Eye (tissue), 1 donor: ENCODE measurements at places on chromosomes 13 and 19.

DNA sequence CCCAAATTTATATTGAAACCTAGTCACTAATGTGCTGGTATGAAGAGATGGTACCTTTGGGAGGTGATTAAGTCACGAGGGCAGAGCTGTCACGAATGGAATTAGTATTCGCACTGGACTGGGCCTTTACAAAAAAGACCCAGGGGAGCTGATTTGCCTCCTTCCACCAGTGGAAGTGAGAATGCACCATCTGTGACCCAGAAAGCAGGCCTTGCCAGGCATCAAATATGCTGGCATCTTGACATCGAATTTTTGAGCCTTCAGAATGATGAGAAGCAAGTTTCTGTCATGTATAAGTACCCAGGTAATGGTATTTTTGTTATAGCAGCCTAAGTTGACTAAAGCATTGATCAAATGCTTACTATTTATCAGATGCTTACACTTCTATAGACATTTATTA lies 373.6 kb downstream of the FGF14 start:
- no peak for DNase-seq

DNA sequence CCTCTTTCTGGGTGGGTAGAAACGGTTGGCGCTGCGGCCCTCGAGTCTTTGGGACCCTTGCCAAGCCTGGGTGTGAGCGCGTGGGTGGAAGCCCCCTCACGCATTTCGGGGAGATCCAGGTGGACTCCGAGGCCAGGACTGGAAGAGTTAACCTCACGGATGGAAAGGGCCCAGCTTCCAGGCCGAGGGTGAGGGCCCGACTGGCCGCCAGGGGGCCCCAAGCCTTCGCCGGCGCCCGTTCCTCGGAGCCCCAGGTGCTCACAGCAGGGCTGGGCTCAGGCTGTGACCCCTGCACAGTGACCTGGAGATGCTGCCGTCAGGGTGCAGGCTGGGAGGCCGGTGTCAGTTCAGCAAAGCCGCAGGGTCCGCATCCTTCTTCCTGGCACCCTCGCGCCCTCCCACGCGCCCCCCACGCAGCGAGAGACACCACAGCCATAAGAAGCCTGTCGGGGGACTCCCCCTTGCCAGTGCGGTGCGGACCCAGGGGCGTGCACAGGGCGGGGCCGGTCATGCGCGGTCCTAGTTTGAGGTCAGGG lies 34.2 kb upstream of the TMEM255B start:
- peak; percentile 92 for DNase-seq

- no peak for DNase-seq
Observed at GRCh38 chr13:46899801-46900200, 2.9 kb upstream of the HTR2A start.

- DNase-seq: no peak
Observed at GRCh38 chr13:23771552-23771951, 117.6 kb downstream of the MIPEP start.

DNA sequence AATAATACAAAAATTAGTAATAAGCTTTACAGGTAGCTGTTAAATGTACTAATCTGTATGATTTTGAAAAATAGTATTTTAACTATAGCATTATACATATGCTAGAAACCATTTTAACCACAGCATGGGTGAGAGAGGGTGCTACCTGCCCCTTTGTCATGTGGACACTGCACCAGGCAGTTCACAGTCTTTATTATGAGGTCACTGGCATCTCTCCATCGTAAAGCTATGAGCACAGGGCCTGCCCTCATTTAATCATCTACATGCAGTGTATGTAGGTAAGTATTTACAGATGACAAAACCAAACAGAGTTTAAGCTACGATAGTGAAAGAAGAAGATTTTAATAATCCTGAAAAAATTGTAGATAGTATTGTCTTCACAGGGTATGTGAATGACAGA lies 21.7 kb downstream of the EDNRB start:
- DNase-seq: no peak

DNA sequence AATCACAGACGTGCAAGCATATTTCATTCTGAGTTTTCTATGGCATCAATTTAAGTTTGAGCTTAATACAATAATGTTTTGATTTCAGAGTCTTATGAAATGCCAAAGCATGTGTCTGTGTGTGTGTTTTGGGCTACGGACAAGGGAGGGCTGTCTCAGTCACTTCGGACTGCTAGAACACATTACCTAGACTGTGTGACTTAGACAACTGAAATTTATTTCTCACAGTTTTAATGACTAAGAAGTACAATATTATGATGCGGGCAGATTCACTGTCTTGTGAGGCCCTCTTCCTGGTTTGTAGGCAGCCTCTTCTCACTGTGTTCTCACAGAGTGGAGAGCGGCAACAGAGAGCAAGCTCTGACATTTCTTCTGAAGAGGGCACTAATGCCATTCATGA lies 1202.0 kb downstream of the EFNB2 start:
- DNase-seq: peak; percentile 3
